ENCODE measurements at places on chromosomes 2 and 18.

DNA sequence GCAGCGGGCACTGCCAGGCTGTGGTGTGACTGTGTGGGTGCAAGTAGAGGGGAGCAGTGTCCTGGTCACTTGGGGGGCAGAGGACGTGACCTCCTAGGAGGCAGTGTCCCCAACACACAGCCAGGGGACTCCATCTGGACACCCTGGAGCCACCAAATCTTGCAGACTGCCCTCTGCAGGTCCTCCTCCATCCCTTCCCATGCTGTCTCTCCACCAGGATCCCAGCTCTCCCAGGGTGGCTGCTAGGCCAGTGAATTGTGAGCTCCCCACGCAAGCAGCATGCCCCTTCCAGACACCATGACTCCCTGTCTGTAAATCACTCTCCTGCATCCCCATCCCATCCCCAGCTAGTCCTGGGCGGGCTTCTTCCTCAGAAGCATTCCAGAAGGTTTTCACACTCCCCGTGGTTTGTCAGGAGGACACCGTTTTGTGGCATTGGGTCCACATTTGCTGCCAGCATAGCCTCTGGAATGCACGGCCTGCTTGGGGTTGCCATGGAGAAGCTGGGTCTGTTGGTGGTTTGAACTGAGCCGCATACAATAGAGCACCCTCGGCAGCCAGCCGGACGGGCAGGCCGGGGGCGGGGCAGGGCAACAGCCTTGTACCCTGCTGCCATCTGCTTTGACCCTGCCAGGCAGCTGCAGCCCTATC is 210.7 kb downstream of the KLHL29 start:
- peak; percentile 48 for DNase-seq

GRCh38 chr2:119136093-119136492 is 22.5 kb downstream of the C1QL2 start:
- DNase-seq, result no peak

DNA sequence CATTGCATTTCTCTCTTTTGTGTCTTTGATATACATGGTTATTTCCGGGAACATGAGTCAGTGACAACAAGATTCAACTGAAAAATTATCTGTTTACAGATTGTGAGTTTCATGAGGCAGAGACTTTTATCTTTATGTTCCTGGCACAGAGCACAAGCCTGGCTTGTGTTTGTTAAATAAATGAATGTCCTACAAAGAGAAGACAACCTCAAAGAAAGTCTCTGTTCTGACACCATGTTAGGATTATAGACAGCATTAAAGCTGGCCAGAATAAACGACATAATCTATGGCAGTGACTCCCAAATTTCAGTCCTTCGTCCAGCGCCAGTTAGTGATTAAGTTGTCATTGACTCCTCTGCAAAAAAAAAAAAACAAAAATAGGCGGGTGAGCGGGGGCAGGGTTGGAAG is 97.4 kb upstream of the DNAJC10 start:
- DNase-seq, result no peak

GRCh38 chr2:2764739-2765138 is 433.7 kb upstream of the MYT1L start:
- DNase-seq, result no peak

- no peak for DNase-seq
These were observed 199.2 kb downstream of the KCNS3 start for GRCh38 chr2:18077704-18078103.

DNA sequence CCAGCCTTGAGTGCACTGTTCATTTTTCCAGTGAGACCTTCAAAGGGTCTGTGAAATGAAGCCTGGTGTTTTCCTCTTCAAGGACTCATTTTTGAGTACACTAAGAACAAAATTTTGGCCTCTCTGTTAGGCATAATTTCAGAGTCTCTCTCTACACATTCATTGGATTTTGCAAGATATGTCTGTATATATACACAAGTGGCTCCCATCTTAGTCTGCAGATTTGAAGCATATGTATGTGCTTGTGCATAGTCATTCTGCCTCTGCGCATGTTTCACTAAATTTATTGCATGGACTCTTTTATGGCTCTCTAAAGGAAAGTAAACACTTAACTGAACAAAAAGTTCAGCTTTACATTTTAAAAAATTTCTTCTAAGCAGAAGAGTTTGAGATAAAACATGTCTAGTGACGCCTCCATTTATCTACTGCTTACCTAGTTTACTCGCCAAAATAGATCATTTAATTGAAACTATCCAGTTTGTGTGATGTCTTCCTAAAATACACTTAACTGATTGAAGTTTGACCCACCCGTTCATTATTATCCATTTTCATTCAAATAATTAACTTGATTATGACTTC is 145.9 kb downstream of the FMNL2 start:
- no peak for DNase-seq

Data from globus pallidus (tissue), 1 donor.